ENCODE measurements at places on chromosomes 7 and 10.
A peak's percentile ranks its signal among the peaks of the same experiment; 100 is the strongest.

GRCh38 chr10:86644794-86645445 is 9.4 kb upstream of the OPN4 start:
- DNase-seq: no peak

- DNase-seq: no peak
Measured at GRCh38 chr7:14639329-14639728, 263.2 kb downstream of the DGKB start.

DNA sequence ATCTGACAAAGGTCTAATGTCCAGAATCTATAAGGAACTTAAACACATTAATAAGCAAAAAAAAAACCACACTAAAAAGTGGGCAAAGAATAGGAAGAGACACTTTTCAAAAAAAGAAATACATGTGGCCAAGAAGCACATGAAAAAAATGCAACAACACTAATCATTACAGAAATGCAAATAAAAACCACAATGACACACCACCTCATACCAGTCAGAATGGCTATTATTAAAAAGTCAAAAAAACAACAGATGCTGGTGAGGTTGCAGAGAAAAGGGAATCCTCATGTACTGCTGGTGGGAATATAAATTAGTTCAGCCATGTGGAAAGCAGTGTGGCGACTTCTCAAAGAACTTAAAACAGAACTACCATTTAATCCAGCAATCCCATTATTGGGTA is 119.0 kb downstream of the LMBR1 start:
- no peak for DNase-seq

DNA sequence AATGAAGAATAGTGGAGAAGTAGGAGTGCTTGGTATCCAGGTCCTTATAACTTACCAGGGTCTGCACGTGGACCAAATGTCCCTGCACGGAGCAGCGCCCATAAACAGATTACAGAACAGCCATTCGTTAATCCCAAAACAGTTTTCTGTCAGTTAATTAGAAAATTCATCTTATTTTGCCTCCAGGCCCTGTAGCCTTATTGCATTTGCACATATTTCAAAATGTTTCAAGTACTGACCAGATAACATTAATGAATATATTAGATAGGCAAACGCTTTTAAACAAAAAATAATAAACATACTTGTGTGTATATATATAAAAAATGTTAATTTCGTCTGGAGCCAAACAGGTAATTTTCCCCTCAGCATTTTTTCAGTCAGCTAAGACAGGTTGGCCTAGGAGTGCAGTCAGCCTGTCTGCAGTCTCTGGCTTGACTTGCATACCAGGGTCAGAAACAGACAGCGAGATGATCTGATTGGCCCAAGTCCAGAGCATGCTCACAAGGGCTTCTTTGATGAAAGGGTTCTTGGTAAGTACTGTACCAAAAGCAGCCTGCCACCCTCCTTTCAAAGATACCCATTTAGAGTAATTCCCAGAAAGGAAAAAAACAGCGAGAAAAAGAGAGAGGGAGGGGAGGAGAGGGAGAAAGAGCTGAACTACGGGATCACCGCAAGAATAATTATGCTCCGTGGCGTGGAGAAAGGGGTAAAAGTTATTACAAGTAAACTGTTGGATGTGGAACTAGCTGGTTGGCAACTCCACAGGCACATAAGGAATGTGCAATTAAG is 194.4 kb upstream of the TCF7L2 start:
- peak; percentile 17 for DNase-seq

DNA sequence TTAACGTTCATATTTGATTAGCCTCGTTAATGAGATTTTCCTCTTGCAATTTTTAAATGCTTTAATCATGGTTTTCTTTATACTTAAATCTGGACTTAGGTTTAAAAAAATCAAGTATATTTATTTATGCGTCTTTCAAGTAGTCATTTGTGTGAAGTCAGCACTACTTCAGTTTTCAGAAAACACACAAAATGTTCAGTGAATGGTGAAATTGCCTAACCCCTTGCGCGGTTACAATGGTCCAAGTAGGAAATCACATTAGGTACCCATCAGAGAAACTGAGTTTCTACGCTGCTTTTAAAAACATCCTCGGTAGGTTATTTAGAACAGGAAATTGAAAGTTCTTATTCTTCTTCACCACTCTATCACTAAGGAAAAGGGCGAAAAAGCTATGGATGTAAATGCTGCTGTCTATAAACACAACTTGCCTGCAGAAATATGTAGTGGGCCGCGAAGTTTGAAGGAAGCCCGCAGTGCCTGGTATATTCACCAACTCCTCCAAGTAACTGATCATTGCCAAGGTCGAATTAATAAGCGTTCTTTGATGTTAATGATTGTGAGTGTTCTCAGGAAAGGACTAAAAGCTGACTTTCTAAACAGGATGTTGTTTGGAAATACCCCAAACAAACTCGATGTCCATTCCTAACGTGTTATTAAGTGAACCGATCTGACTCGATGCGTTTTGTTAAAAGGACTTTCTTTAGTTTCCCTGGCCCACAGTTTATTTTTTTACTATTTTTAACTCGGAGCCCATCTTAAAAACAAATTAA is 1.0 kb downstream of the SYPL1 start:
- DNase-seq: peak; percentile 56

- DNase-seq: no peak
Measured at GRCh38 chr10:122499491-122499941, 38.2 kb downstream of the HTRA1 start.

- no peak for DNase-seq
Measured at GRCh38 chr7:113731571-113731970, 187.2 kb downstream of the PPP1R3A start.

- DNase-seq: peak; percentile 64
Measured at GRCh38 chr7:88546808-88547207, 212.7 kb upstream of the ZNF804B start.

DNA sequence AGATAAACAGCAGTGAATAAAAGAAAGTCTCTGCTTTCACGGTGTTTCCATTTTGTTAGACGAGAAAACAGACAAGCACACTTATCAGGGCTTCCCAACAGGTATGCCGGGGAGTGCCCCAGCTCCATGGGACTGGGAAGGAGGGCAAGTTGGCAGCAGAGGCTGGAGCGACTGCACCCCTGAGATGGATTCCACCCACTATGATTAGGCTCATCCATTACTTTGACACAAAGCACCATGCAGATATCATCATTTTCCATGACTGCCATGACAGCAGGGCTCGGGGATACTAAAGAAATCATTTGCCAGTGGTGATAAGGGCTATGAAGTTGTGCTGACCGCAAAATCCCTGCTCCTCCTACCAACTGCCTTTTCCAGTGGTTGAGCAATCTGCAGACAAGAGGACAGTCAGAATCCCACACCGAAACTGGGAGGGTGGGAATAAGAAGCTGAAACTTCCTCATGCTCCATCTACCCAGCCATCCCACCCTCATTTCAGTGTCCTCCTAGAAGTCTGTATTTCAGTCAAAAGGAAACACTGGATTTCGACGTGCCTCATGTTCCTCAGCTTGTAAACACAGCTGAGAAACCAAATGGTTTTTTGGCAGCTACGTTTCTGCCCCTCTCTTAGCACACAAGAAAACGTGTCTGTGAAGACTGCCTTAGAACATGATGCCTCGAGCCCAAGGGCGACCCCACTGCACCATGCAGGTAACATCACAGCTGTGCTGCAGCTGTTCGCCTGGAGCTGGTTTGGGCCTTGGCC is 15.5 kb downstream of the CREB3L2 start:
- peak; percentile 57 for DNase-seq

DNA sequence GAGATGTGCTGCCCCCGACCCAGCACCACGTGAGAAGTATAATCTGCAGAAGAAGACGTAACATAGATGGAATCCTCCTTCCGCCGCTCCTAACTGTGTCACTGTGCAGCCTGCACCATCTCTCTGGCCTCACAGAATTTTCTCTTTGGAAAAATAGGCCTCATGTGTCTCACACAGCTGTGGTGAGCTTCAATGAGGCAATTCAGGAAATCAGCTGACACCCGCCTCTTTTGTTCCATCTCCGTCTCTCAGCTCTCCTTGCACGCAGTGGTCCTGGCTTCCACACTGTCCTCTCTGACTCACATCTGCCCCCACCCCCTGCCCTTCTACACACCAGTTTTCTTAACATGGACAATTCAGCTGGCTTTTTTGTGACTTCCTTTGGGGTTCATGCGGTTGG is 7.2 kb downstream of the C10orf90 start:
- DNase-seq: peak; percentile 3

DNA sequence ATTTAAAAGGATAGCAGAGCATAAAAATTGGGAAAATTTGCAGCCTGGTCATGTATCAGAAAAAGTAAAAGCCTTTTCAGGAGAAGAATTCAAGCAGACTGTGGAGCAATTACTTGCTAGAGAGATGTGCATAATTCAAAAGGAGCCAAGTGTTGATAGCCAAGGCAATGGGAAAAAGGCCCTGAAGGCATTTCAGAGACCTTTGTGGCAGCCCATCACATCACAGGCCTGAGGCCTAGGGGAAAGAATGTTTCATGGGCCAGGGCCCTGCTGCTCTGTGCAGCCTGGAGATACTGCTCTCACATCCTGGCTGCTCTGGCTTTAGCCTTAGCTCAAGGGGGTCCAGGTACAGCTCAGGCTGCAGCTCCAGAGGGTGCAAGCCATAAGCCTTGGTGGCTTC is 152.9 kb downstream of the MAGI2 start:
- DNase-seq: no peak

DNA sequence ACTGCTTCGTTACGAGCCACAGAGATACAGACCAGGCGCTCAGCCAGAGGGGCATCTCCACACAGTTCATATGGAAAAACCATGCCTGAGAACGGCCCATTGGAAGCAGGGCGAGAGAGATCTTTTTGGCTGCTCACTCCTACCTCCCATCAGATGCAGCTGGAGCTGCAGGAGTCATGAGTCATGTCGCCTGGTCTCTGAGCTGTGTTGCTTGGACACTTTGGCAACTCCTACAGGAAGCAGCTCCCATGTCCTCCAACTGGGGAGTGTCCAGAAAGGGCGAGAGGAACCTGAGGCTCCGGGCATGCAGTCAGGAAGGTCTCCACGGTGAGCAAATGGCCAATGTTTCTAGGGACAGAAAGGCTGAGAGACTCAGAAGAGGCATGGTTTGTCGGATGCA is 24.9 kb downstream of the INSIG1 start:
- DNase-seq: no peak

DNA sequence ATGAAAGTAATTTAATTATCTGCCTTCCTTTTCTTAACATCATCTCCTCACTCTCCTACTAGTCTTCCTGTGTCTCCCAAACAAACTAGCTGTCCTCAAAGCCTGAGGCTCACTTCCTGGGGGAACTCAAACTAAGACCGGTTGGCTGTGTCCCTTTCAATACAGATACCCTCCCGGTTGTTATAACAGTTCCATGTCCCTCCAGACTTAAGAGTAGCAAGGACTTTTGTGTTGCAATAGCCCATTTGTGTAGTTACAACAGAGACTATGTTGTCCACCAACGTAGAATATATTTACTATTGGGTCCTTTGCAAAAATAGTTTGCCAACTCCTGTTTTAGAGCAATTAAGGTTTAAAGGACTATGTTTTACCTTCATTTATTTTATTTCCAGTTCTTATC is 8.6 kb upstream of the TARP start:
- peak; percentile 36 for DNase-seq

DNA sequence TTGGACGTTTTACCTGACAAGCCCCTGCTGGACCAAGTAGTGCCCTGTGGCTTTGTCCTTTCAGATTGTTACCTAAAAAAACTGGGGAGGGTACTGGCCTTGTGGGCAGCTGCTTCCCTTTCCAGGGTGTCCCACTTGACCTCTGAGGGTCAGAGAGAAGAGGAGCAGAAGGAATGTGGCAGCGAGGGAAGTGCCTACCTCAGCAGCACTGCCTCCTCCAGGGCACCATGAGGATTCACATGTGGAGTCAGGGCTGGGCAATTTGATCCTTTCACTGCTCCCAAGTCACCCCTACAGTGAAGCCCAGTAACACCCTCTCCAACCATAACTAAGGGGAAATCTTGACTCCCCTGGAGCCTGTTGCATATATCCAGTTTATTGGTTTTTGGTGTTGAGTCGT is 64.6 kb downstream of the ITGB1 start:
- peak; percentile 32 for DNase-seq

DNA sequence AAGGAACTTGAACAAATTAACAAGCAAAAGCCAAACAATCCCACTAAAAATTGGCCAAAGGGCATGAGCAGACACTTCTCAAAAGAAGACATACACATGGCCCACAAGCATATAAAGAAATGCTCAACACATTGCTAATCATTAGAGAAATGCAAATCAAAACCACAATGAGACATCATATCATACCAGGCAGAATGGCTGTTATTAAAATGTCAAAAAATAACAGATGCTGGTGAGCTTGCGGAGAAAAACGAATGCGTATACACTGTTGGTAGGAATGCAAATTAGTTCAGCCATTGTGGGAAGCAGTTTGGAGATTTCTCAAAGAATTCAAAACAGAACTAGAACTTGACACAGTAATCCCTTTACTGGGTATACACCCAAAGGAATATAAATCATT is 311.7 kb upstream of the HPS1 start:
- no peak for DNase-seq

GRCh38 chr7:141463986-141464385 is 87.2 kb upstream of the AGK start:
- no peak for DNase-seq

- no peak for DNase-seq
Measured at GRCh38 chr7:21675255-21675654, 132.4 kb downstream of the DNAH11 start.

DNA sequence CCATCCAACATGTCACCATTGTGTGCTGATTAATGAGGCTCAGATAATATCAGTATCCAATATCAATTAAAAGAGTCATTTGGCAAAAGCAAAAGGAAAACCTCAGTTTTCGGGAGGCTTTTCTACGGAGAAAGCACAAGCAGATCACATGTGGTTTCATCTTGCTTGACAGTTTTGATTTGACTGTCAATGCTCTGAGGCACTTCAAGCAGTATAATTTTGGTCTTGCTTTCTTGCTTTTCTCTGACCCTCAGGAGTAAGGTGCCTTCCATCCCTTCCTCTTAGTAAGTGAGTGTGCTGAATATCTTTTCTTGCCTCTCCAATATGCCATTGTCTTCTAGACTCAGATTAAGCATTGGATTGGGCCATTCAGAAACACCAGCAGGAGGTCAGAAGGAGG is 115.5 kb upstream of the CALCR start:
- DNase-seq: no peak
